SJCRH30 (cell line): ENCODE measurements at places on chromosomes 5 and 9. TPM values are rescaled to one million over a fixed set of nuclear protein-coding genes. Genes with fewer than 3 reads are reported as not detected.

GRCh38 chr9:17433526-17433925, 145.3 kb upstream of the SH3GL2 start:
- DNase-seq, result no peak

The WNK2 gene
- not detected in 2 replicates for total RNA-seq

- DNase-seq, result no peak
Measured at GRCh38 chr5:31023105-31023504, 170.4 kb upstream of the CDH6 start.

DNA sequence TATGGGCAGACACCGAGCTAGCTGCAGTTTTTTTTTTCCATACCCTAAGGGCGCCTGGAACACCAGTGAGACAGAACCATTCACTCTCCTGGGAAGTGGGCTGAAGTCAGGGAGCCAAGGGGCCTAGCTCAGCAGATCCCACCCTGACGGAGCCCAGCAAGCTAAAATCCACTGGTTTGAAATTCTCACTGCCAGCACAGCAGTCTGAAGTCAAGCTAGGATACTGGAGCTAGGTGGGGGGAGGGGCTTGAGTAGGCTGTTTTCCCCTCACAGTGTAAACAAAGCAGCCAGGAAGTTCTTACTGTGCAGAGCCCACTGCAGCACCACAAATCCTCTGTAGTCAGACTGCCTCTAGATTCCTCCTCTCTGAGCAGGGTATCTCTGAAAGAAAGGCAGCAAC, 151.7 kb upstream of the HCN1 start:
- DNase-seq, result no peak

The SLC6A19 gene
- not detected in 2 replicates for total RNA-seq

DNA sequence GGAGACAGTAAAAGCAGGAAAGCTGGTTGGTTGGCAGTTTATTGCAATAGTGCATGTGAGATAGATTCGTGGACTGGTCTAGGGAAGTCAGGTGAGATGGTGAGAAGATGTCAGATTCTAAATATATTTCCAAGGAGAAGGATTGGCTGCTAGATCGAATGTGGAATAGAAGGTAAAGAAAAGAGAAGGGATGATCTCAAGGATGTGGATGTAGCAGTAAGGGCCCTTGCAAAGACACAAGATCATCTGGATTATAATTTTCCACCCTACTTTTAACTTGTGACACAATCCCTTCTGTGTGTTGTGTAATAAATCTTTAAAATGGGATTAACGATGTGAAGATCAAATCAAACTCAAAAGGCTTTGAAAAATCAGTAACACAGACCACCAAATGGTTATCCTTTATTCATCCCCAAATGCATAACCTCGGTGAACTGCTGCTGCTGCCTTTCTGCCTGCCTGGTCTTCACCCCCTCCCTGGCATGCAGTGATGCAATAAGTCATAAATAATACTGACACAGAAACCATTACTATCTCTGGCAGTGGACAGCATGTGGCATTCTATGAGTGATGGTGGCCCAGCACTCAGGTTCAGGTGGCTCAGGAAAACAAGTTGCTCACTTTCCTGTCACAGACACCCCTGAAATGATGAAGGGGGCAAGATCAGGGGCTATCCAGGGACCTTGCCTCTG, 178.4 kb downstream of the FAM114A2 start:
- no peak for DNase-seq

DNA sequence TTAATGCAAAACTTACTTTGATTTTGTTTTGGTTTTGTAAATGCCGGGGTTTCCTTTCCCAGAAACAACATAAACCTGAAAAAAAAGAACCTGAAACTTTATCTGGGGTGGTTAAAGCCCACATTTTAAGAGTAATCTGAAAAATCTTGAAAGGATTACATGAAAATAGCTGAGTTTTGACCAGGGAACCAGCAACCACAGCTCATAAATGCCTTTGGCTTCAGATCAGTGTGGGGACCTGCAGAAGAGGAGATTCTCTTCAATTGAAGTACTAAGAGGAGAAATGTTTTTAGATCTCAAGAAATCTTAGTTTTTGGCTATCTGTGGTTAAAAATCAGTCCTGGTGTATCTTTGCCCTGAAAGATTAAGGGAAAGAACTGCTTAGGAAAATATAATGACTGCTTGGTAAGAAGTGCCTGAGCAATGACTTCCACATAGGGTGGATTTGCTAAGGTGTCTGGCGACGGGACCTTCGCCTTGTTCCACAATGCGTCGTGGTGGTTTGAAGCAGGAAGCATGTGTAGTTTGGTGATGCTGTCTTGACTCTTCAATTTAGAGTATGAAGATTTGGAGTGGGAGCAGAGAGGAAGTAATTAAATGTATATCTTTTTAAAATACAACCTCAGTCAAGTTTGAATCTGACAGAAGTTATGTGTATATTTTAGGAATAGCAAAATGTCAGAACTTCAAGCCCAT, 186.5 kb downstream of the MAN2A1 start:
- no peak for DNase-seq

The NDUFA8 gene
- 96.1 and 98.8 TPM in 2 replicates for total RNA-seq

DNA sequence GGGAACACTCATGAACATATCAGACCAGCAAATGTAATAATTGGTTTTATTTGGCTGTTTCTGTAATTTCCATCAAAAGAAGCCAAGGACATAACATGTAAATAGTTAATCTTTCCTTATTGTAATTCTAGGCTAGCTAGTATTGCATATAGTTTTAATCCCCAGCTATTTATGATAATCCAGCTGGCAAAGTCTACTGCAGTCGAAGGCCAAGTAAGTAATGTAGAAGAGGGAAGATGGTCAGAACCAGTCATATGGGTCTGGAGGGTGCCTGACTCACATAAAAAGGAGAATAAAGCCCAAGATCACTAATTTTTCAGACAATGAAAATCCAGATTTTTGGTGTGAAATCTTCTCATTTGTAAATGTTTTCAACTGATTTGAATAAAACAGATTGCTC, 106.3 kb downstream of the CCDC192 start:
- no peak for DNase-seq
